GM23248 (cell line): ENCODE measurements at places on chromosomes 4 and X. TPM values are rescaled to one million over a fixed set of nuclear protein-coding genes. Genes with fewer than 3 reads are reported as not detected.

DNA sequence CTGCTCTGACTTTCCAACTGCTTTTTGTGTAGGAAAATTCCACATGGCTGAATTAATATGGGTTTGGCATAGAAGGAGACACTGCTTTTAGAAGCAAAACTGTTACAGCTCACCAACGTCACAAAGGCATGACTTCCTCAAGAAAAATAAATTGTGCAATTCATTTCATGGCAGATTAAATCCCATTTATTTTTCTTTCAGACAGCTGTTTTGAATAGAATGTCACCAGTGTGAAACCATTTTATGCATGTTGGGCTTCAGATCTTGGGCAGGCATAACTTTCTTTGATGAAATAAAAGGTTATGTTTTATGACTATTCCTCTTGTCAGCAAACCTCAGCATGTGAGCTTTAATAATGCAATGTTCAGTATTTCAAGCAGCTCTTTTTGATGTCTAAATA, 542.8 kb downstream of the GALNTL6 start:
- no peak for DNase-seq

GRCh38 chr4:88821522-88821921, 123.9 kb upstream of the NAP1L5 start:
- DNase-seq: no peak

- DNase-seq: no peak
These were observed 65.3 kb downstream of the RHOH start for GRCh38 chr4:40262077-40262528.

DNA sequence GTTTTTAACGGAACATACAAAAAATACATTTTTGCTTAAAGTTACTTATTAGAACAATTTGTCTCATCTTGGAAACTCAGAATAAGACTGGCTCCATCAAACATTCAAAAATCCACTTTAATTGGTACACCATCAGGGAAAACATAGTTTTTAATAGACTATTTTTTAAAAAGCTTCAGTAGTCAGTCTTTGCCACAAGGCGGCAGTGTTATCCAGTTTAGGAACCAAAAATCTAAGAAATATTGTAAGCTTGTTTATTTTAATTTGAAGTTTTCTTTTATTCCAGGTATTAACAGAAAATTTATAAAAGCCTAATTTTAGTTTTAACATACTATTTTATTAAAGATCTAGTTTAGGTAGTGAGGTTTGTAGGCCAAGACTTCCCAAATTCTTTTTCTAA, 107.7 kb downstream of the APOOL start:
- peak; percentile 31 for DNase-seq

DNA sequence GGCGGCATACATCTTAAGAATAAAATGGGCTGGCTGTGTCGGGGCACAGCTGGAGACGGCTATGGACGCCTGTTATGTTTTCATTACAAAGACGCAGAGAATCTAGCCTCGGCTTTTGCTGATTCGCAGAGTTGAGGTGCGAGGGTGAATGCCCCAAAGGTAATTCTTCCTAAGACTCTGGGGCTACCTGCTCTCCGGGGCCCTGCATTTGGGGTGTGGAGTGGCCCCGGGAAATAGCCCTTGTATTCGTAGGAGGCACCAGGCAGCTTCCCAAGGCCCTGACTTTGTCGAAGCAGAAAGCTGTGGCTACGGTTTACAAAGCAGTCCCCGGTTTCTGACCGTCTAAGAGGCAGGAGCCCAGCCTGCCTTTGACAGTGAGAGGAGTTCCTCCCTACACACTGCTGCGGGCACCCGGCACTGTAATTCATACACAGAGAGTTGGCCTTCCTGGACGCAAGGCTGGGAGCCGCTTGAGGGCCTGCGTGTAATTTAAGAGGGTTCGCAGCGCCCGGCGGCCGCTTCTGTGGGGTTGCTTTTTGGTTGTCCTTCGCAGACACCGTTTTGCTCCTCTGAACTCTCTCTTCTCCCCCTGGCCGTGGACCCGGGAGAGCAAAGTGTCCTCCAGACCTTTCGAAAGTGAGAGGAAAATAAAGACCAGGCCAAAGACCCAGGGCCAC, 1.9 kb downstream of the SHOX start:
- no peak for DNase-seq

DNA sequence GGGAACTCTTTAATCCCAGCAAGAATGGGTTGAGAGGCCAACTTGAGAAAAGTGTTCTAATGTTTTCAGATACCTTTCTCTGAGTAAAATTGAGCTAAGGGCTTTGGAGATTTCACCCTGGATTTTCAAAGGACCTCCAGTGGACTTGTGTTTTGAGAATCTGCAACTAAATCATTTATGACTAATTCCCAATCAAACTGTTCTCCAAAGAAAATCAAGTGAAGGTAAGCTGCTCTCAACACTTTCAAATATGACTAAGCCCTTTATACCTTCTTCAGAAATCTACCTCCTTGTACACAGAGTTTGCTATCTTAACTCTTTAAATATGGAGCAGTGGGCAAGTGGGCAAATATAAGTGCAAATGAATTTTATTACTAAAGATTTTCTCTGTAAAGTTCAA, 392.9 kb downstream of the PDGFC start:
- no peak for DNase-seq

DNA sequence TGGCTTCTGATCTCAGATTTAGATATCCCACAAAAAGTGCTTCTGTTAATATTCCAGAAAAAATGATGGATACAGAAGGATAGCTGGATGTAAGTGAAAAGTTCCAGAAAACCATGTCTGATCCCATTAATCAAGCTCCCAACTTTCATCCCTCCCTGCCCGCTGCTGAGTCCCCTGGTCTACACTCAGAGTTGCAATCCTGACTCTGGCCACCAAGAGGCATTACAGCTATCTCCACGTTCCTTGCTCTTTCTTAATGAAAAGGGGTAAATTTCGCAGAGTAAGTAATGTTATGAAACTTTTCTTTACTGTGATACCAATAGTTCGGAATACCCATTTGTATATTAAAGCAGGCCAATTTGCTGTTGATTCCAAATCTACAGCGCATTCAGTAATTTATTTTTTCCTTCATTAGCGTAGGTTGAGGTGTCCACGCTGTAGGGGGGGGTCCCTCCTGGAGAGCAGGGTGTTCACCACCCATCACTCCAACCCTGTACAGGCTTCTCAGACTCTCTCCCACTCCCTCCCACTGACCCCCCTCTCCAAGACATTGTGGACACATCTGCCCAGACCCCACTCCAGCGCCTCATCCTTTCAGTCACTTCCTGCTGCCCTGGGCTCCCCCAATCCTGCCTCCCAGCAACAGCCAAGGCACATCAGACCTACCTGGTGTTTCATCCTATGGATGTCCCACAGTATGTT, 55.1 kb downstream of the RAB40A start:
- peak; percentile 47 for DNase-seq

DNA sequence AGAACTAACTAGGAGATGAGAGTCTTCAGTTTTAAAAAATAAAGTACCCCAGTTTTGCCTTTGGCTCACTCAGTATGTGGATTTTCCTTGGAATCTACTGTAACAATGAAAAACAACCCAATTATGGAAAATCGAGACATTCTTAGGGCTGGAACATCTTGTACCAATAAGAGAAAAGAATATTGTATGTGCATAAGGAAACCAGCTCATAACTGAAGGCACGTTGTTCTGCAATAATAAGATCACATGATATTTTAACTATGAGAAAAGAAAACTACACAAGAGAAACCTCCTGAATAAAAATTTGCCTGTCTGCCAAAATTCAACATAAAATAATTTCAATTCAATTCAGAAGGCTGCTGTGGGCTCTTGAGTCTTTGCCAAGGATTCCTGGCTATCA, 261.8 kb upstream of the EDNRA start:
- DNase-seq: no peak

The SLIT2 gene
- total RNA-seq: 23.0 and 24.9 TPM in 2 replicates

- DNase-seq: peak; percentile 58
These were observed 40.7 kb downstream of the FANCB start for GRCh38 chrX:14832151-14832550.

The EMCN gene
- 0.13 and 0.22 TPM in 2 replicates for total RNA-seq

The UTP3 gene
- total RNA-seq: 22.8 and 27.1 TPM in 2 replicates

The DAPP1 gene
- total RNA-seq: not detected in 2 replicates

DNA sequence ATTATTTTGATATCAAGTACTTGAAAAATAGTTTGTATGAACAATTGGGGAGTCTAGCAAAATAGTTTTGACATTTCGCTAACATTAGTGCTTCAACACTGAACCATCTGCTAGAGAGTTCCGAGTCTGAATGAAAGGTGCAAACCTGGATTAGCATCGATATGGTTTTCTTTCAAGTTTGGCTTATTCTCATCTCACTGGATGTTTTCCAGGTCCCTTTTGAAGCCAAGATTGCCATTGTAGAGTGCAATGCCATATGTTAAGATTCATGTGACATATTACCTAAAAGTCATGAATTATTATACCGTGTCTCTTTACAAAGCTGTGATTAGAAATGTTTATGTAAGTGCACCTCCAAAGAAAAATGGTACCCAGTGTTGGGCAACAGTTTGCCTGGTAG, 36.8 kb upstream of the NAA11 start:
- DNase-seq: no peak

DNA sequence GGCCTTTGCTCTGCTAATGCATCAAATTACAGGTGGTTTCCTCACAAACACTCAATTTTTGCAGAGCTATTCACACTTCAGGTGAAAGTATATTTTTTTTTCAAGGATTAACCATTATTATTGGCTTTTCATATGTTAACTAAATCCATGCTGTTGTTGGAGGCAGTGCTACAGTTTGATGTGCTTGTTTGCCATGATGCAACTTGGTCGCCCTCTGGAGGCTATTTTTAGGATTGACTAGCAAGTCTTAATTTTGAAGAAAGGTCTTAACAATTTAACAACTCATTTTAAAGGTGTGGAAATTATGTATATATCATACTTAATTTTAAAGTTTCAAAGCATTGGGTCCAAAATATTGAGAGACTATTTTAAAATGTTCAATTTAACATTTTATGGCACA, 168.8 kb upstream of the FAM47A start:
- peak; percentile 28 for DNase-seq

DNA sequence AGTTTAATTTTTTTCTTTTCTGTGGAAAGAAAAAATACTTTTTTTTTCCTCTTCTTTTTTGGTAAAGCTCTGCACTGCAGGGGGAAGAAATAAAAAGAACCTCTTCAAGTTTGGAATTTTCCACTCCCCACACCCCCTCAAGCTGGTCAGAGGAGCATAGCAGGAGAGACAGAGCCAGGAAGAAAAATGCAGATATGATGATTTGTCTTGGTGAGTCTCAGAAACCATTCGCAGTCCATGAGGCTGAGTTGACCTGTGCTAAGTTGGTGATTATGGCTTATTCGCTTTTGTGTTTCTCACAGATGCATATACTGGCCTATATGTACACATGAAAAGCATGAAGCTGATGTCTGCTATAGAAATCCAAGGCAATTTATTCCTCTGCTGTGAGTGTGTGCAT, 205.9 kb downstream of the LDB2 start:
- DNase-seq: peak; percentile 77

The GLRA3 gene
- total RNA-seq: not detected in 2 replicates

GRCh38 chr4:79370026-79370425, 38.0 kb downstream of the GK2 start:
- DNase-seq: no peak

DNA sequence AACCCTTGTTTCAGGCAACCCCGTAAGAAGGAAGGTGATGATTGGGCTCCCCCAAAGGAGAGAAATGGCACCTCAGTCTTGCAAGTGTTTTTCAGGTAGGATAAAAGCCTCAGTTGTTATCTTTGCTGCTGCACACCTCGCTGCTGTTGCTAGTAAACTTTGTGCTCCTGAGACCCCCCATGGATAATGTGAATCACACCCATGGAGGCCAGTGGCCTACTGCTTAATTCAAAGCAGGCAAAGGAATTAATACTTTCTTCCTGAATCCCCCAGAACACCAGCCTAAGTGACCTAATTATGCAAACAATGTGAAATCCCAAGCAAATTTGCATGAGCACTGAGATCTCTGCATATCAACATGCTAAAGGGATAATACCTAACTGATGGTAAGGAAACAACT, 337.5 kb downstream of the GRIA2 start:
- DNase-seq: no peak

The NSUN7 gene
- not detected in 2 replicates for total RNA-seq

DNA sequence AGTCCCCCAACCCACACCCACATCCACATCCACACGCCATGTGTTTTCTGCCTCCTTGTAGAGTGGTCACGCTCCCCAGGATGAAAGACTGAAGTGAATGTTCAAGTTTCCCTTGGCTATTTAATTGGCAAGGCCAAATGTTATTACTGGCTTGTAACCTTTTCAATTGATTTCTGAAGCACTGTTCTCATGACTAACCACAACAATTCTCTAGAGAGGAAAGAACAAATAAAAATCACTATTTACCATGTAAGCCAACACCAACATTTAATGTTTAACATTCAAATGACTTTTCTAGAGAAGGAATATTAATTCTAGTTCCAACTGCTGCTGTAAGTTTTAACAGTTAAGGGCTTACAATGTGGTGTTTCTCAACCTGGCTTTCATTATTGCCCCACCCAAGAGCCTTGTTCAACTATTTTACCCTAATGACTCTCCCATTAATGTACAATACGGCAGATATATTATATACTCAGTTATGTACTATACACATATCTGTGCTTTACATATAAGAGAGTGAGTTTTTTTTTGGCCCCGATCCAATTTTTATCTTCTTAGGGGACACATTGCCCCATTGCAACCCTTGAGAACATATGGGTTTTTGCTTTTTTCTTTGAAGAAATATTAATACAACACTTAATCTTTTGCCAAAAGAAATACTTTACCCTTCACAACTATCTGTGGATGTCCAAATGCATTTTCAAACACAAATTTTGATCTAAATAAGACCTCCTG, 46.5 kb downstream of the RELL1 start:
- no peak for DNase-seq

The MAGEB16 gene
- total RNA-seq: not detected in 2 replicates

The CNGA1 gene
- not detected in 2 replicates for total RNA-seq

The ZAR1 gene
- total RNA-seq: not detected in 2 replicates

The TRAM1L1 gene
- total RNA-seq: 2.3 and 3.7 TPM in 2 replicates

DNA sequence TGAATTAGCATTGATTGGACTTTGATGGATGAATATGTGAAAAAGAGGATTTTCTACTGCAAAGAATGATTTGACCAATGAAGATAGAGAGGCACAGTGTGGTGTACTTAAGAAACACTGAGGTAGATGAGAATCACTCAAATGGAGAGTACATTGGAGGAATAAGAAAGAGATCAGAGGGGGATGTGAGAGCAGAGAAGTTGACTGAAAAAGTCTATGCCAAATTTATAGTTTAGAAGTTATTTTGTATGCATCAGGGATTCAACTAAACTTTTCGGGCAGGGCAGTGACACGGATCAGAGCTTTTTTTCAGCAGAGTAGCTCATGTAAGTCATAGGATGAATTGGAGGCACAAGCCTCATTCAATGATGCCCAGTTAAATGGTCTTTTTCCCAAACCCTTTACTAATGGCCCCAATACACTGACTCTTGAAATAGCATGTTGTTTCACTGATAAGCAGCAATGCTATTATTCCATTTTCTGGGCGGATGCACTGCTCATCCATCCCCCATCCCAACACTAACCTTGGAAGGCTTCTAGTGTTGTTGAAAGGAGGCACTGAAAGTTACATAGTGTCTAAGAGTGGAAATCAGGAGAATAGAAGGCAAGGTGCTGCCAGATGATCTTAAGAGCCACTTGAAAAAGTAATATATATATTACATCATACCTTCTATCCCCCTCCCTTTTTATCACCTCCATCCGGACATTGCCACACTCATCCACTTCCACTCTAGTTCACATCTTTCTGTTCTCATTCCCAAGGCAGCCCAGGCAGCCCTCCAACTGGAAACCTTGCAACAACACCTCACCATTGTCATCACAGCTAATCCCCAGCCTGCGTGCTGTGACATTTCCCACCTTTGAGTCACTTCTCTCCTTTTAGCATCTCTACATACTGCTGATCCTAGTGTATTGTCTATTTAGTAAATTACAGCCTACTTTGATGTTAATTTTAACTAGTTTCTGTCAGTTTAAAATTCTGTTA, 46.1 kb downstream of the ARHGAP24 start:
- DNase-seq: peak; percentile 4

The PAK3 gene
- total RNA-seq: not detected in 2 replicates
